ENCODE measurements at places on chromosomes 5 and 9.

DNA sequence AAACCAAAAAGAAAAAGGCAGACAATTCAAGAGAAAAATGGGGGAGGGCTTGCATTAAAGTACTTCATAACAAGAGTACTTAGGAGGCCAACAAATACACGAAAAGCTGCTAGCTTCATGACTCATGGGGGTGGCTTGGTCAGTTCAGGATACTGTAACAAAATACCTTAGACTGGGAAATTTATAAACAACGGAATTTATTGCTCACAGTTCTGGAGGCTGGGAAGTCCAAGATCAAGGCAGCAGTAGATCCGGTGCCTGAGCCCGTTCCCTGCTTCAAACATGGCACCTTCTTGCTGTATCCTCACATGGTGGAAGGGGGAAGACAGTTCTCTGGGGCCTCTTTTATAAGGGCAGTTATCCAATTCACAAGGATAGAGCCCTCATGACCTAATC, 111.4 kb downstream of the C9orf50 start:
- DNase-seq: no peak

GRCh38 chr5:168159425-168159824, 132.0 kb upstream of the WWC1 start:
- no peak for DNase-seq

DNA sequence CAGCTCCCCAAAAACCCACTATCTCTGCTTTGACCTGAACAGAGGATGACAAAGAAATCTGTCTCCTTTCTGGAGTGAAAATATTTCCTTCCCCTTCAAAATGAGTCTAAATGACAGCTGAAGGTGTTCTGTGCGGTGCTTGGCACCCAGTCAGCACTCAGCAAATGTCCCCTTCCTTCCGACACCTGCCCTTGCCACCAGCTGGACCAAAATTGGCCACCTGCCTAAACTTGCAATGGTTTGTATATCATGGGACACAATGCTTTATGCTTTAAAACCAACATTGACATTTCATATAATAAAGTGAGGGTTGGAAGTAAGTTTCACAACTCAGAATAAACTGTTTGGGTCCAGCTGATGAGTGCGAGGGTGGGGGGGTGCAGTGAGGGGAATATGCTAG, 7.5 kb upstream of the TTC1 start:
- DNase-seq: no peak

GRCh38 chr5:67144183-67144639, 52.4 kb downstream of the CD180 start:
- DNase-seq: no peak

- no peak for DNase-seq
Observed at GRCh38 chr5:115379622-115380344, 83.3 kb upstream of the CCDC112 start.

DNA sequence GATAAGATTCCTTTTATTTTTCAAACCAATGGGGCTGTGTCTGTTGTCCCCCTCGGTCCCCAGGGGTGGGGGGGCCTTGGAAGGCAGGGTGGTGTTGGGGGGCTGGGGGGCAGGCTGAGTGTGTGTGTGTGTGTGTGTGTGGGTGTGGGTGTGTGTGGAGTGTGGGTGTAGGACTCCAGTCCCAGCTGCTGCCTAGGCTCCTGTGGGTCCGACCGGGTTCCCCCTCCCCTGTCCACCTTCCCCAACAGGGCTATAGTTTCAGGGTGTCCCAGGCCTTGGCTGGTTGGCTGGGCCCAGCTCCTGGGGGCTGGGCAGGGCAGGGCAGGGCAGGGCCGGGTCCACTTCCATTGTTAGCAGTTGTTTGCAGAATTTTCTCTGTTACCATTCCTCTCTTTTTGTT, 2.1 kb upstream of the NFX1 start:
- no peak for DNase-seq

DNA sequence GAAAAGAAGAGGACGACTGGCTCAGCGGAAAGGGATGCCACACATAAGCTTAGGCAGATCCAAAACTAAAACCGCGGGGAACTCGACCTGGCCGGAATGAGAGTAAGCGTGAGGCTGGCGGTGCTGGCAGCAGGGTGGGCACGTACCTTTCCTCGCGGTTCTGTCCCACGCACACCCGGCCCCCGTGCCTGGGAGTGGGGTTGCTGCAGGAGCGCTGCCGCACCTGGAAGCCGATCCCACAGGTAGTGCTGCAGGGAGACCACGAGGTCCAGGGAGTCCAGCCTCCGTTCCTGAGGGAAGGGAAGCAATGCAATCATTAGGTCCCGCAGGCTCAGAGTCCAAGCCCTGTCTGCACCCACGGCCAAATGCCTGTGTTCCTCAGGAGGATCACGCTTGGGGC, 427.0 kb downstream of the SEMA5A start:
- no peak for DNase-seq

DNA sequence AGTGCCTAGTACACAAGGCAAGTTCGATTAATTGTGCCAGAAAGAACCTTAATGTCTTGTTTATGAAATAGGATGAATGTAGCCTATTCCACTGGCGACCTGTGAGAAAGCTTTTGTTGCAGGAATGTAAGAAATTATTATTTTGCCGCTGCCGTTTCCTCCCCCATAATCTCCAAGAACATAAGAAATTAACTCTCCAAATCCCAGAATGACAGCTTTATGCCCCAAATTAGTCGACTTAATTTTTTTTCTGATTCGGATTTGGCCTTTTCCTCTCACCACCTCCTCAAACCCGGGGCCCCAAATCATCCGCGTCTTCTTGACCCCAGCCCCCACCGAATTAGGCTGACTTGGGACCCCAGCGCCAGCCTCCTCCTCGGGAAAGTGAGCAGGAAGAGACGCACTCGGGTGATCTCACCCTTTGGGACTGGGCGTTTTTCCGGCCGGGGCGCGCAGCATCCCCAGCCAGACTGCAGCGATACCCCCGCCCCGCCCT, 682 bp upstream of the SPTAN1 start:
- no peak for DNase-seq

DNA sequence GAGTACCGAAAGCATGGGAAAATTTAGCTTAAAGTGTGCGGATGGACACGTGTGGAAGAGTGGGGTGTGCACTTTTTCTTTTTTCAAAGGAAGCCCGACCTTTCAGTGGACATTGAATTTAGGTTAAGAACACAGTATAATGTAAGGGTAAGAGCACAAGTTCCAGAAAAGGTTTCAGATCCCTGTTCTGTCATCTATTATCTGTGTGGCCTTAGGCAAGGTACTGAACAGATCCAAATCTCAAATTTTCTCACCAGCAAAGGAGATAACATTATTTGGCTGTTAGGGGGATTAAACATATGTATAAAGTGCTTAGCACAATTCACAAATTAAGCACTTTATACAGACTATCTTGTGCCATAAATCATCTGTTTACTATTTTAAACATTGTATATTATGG, 441.0 kb downstream of the SPOCK1 start:
- DNase-seq: no peak

GRCh38 chr5:52801329-52801728, 13.6 kb downstream of the ITGA1 start:
- DNase-seq: no peak

DNA sequence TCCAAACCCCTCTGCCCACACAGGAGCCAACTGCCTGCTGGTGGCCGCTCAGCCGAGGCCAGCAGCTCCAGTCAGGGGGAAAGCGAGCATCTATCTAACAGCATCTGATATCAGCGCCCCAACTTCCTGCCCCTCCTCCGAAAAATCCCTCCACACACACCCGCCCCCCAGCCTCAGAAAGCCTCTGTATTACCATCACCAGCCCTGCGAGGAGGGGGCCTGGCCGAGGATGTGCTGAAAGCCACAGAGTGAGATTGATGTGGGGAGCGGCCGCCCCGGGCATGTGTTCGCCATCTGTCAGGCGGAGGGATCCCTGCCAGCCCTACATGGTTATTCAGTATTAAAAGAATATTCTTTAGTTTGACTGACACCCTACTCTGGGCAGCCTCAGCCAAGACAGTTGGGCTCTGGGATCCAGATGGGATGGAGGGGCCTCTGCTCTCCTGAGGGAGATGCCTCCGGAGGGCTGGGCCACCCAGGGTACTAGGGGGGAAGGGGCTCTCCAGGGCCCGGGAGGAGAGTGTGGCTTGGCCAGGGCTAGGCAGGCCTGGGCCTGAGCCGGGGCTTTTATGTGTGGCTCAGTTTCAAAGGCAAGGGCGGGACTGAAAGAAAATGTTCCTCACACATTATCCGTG, 98.0 kb downstream of the HSD17B3 start:
- DNase-seq: no peak

GRCh38 chr5:139282197-139282557, 11.4 kb upstream of the MATR3 start:
- DNase-seq: no peak

DNA sequence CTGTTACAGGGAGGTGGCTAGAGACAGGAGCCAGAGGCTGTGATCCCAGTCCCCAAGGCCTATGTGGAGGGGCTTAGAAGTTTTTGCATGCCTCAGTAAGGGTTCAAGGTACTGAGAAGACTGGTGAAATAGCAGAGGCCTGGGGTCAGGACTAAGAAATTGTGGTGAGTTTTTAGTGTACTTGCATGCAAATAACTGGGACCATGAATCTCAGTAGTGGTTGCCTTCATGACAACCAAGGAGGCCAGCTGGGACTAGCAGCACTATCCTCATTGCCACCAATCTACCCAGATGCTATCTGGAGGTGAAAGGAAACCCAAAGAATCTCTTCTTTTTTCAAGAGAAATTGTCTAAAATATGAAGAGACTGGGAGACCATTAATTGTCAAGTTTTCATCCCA, 395.1 kb downstream of the CETN3 start:
- no peak for DNase-seq

GRCh38 chr5:126755593-126755992, 21.3 kb upstream of the LMNB1 start:
- no peak for DNase-seq

GRCh38 chr9:79695531-79696175, 123.9 kb downstream of the TLE4 start:
- no peak for DNase-seq

DNA sequence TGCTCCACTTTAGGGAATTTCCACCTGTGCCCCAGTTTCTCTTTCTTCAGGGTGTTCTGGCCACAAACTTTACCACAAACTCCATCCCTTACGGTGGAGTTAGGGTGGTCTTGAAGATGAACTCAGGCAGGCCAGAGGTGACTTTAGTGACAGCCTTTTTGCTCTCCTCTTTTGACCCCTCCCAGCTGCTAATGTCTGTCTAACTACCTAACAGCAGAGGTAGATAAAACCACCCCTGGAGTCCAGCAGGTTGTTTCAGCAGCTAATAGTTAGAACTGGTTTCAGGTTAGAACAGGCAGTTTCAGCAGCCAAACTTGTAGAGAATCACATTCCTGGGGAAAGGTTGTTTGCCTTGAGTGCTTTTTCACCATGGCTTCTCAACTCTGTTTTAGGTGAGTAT, 971.3 kb upstream of the CDH18 start:
- no peak for DNase-seq

GRCh38 chr9:27414220-27414761, 109.8 kb upstream of the IFNK start:
- DNase-seq: no peak

DNA sequence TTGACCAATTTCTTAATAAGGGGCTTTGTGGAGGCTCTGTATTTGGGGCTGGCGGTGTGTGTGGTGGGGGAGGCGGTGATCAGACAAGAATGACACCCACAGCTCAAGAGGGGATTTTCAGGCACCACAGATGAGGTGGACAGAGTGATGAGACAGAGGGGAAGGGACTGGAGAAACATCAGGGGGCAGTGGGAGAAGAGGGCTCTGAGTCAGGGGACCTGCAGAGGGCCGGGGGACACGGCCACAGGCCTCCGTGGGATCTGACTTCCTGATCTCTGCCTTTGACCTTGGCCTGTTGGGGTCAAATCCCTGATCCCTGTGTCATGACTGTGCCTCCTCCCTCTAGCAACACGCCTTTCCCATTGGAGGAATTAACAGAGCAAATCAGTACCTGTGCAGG, 197.7 kb downstream of the C9orf50 start:
- DNase-seq: no peak

DNA sequence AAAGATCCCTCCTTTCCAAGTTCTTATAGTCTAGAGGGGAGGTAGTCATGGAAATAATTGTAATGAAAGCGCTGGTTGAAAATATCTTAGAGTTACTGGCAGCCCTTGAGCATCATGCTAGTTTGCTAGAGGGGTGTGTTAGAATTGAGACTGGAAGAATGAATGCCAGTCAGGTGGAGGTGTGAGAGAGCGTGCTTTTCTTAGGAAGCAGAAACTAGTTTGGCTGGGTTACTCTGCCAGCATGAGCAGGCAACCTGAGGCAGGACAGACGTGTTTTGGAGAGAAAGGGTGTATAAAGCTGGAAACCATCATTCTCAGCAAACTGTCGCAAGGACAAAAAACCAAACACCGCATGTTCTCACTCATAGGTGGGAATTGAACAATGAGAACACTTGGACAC, 43.6 kb upstream of the DHFR start:
- DNase-seq: no peak

GRCh38 chr9:73565833-73566465, 414.3 kb downstream of the ANXA1 start:
- DNase-seq: no peak

DNA sequence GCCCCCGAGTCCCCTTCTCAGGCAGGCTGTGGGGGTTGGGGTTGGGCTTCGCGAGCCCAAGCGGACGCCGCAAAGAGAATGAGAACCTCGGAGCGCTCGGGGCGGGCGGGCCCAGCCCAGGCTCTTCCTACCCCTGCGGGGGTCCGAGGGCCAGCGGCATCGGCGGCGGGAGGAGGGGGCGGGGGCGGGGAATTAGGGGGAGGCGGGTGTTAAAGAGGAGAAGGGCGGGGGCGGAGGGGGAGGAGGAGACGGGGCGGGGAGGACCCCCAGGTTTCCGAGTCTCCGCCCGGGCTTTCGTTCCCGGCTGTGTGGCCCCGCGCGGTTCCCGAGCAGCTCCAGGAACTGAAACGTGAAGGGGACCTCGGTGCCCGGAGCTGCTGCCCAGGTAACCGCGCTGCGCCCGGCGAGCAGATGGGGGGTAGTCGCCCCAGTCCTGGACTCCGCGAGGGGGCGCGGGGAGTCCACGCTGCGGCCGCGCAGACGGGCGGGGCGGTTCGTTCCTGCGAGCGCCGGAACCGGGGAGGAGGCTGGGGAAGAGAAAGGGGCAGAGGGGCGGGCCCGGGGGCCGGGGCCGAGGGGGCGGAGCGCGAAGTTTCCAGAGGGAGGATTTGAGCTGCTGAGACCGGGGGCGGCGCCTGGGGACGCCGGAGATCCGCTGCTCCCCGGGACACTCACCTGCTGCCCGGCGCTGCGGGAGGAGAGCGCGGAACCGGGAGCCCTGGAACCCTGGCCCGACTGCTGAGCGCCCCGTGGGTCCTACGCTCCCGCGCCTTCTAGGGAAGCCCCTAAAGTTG, 38.4 kb upstream of the PLEKHG4B start:
- no peak for DNase-seq

DNA sequence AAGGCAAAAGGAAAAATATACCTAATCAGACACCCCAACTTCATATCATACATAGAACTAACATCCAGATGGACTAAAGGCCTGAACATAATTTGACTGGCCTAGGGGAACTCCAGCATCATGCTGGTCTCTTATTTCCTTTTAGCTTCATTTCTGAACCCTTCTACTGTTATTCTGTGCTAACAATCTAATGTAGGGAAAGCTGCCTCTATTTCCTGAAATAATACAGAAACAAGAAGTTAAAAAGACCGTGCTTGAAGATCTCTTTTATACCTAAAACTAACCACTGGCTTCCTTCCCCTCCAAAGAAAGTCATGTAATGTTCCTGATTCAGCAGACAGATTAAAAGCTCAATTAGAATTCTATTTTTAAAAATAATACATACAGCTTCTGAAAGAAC, 36.7 kb downstream of the LPAR1 start:
- no peak for DNase-seq

Data from central memory CD8-positive, alpha-beta T cell (primary cell).